NCI-H2081 (cell line): ENCODE measurements at places on chromosomes 1 and 21.
A peak's percentile ranks its signal among the peaks of the same experiment; 100 is the strongest.

GRCh38 chr1:29974316-29974724 lies 738.0 kb downstream of the PTPRU start:
- no peak for DNase-seq

DNA sequence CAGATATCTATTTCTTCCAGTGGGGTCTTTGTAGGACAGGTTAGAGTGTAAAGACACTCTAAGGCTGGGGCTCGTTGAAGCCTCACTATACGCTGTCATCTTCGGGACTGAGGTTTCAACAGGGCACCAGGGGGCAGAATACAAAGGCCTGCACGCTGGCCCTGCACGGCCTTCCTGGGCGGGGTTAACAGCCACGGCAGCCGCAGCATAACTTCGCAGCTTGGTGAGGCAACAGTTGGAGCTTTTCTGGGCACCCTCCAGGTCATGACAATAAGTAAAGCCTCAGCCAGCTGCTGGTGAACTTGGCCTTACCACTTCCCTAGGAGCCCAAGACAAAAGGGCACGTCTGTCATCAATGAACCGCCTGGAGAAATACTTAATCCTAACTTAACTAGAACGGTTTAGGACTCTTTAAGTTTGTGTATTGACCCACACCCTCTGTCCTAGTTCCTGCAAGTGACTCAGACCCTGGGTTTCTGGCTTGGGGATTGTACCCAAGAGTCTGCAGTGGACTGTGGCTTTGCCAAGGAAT lies 2.3 kb upstream of the RUNX1 start:
- DNase-seq: no peak

- DNase-seq: peak; percentile 66
Measured at GRCh38 chr1:199684686-199685273, 342.7 kb upstream of the NR5A2 start.

GRCh38 chr1:162973381-162973795 lies 95.8 kb upstream of the RGS4 start:
- DNase-seq: no peak

DNA sequence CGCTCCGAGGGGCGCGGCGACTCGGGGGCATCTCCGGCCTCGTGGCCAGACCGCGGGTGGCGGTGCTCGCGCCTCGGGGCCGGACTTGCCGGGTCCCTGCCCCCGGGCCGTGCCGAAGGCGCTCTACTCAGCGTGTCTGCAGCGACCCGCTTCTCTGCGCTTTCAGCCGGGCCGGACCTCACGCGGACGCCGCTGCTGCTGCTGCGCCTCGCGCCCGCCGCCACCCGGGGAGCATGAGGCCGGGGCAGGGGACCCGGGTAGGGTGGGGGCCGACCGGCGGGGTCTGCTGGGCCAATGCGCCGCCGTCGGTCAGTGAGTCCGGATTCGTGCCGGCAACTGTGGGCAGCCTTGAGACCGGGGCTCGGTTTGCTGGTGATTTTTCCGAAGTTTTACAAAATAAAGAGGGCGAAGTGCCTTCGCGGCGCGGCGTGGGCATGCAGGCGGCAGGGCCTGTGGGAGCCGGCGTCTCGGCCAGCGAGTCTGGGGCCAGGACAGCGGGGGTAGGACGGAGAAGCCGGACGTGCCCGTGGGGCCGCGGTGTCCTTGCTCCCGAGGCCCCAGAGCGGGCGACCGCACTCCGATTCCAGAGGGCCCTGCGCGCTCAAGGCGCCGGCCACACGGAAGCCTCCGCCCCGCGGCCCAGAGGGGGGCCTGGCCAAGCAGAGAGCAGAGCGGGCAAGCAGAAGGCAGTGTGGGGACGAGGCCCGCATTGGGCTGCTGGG lies 749 bp downstream of the FAM163A start:
- no peak for DNase-seq

DNA sequence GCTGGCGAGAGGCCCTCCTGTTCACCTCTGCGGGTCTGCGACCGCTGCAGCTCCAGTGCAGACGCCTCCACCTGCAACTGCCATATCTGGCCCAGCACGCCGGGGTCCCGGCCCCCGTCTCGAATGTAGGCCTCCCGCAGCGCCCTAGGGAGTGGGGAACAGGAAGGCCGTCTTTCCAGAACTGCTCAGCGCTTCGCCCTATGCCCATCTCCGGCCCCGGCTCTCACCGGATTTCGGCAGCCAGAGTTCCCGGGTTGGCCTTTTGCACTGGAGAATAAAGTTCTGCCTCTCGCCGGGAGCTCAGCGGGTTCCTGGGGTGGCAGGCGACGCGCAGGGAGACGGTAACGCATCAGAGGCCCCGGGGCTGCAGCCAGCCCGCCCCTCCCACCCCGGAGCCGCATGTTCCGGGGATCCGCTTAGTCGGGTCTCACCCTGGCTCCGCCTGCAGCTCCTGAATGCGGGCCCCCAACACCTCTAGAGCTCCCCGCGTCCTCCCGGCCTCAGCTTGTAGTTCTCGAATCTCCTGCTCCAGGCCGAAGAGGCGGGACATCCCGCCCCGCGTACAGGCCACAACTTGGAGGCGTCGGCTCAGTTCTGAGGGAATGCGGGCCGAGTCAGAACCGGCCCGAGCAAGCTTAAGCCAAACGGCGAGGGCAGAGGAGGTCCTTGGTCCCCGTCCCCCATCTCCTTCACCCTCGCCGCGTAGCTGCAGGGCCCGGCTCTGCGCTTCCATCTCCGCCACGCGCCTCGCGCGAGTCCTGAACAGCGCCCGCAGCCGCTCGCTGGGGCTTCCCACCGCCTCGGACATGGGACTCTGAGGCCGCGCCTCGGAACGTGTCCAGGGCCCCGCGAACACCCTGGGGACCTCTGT lies 1.1 kb downstream of the CCDC17 start:
- no peak for DNase-seq

- DNase-seq: no peak
Measured at GRCh38 chr1:39205781-39206464, 1.4 kb downstream of the MACF1 start.

GRCh38 chr1:32874860-32875752 lies 4.4 kb upstream of the FNDC5 start:
- no peak for DNase-seq

DNA sequence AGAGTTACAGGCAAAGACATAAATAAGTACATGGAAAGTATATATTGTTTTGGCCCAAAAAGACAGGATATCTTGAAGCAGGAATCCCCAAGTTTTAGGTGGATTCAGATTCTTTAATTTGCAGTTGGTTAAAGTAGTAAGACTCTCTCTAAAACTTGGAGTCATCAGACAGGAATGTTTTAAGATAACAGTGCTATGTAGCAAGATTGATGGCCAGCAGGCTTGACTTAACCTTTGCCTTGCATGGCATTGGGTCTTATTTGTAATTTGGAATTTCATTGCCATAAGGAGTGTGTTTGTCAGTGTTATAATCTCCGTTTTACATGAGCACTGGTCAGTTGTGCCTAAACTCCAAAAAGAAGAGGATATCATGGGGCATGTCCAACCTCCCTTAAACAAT lies 727.6 kb upstream of the CHRM3 start:
- no peak for DNase-seq

GRCh38 chr1:20141466-20141865 lies 2.3 kb downstream of the PLA2G2F start:
- no peak for DNase-seq

GRCh38 chr1:156497743-156498431 lies 2.7 kb downstream of the MEF2D start:
- no peak for DNase-seq

GRCh38 chr1:180135535-180135934 lies 19.1 kb upstream of the QSOX1 start:
- DNase-seq: no peak

DNA sequence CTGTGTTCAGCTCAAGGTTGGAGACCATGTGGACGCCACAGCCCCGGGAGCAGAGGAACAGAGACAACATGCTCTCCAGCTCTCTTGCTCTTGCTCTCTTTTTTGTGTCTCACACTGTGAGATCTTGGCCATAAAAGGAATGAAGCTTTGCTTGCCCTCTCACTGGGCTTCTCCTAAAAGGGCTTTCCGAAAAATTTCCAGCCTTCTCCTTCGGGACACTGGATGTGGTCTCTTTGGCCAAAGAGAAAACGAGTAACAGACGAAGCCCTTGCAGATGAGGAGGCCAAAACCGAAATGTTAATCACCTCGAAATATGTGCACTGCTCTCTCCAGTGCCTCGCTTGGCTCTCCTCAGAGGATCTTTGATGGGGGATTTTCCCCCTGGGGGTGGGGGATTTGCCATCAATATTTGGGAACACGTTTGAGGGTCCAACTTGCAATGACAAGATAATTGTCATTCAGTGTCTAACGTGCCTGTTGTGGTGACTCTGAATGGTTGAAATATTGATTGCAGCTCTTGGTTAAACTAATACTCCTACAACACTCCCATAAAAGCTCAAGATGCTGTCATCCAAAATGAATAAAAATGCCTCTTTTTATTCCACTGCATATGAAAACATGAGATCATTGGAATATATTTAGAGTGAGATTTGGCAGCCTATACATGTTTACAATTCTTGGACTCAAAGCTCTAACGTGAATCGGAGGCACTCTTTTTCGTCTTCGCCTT lies 68.6 kb upstream of the ANGPTL1 start:
- no peak for DNase-seq

DNA sequence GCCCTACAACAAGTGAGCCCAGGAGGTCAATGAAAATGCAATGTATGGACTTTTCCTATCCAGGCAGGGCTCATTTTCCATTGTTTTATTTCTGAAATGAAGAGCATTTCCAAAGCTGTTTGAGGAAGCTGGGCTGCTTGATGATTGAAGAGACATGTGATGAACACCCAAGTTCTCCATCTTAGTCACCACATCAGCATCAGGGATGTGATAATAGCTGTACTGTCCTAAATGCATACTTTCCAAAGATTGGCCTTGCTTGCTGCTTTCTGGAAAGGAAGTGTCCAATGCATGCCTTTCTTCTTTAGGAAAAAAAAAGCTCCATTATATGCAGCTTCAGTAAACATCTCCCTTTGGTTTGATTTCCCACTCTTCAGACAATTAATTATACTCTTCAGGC lies 425.9 kb upstream of the RUNX1 start:
- DNase-seq: no peak

DNA sequence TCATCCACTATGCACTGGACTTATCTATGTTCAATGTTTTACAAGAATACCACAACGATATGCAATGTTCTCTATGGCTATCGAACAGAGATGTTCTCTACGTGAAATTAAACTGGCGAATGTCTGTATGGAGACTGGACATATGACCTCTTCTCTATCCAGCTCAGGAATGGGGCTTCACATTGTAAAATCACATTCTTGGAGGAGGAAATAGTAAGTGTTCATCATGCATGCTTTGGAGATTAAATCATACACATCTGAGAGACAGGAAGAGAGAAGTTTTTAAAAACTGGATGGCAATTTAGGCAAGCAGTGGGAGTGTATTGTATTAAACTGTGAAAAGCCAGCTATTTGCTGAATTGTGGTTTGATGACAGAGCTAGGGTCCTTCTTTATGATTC lies 47.9 kb upstream of the RGL1 start:
- no peak for DNase-seq

DNA sequence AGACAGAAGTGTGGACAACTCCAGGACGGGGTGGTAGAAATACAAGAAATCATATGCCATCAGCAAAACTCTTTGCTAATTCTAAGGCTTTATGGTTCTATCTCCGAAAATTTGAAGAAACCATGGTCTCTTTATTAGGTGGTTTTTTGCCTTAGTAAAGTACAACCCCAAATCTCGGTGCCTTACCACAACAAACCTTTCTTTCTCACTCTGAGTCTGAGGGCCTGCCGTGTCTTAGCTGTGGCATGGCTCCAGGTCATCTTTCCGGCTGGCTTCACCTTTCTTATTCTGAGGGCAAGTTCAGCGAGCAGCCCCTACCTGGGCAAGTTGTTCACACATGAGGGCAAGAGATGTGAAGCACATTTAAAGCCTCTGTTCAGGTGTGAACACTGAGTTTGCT lies 280.6 kb downstream of the TTLL7 start:
- no peak for DNase-seq

GRCh38 chr21:42594616-42595282 lies 58.7 kb upstream of the PDE9A start:
- DNase-seq: no peak

GRCh38 chr1:201360901-201361651 lies 16.4 kb downstream of the TNNT2 start:
- no peak for DNase-seq

DNA sequence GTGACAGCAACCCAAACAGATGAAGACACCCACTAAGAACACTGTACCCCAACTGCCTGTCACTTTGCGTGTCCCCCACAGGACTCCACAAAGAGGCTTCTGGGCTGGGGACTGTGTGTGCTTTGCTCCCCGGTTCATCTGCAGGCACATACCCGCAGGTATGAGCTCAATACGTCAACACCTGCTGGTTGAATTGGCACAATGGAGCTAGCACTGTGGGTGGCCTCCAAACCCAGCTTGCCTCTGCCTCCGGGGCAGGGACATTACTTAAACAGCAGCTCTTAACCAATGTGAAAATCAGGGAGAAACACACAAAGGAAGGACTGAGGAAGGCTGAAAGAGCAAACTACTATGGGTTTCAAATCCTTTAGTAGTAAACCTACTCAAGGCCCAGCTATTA lies 140.2 kb upstream of the TIAM1 start:
- peak; percentile 40 for DNase-seq

GRCh38 chr1:198711837-198712236 lies 73.0 kb downstream of the PTPRC start:
- peak; percentile 3 for DNase-seq

- no peak for DNase-seq
Measured at GRCh38 chr1:114453361-114453784, 57.6 kb downstream of the TRIM33 start.

DNA sequence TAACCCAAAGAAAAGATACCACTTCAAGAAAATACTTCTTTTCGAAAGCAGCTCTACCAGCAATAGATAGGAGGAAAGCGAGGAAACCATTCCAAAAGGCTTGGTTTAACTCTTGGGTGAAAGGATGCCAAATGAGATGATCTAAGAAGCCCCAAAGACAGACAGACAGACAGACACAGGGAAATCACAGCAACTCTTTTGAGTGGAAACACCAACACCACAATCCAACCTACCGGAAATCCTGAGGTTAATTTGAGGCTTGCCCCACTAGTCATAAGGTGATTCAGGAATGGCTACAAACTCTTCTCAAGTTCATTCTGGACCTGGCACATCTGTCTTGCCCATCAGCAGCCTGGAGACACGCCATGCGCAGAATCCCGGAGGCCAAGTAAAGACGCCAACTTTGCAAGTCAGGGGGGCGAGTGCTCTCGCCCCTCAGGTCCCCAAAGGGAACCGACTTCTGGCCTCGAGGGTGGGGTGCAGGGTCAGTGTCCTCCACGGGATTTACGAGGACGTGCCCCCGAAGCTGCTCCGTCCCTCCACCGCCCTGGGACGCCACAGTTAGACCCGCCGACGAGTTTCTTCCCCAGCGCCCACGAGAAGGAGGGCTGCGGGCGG lies 778 bp downstream of the EVI5 start:
- peak; percentile 4 for DNase-seq

DNA sequence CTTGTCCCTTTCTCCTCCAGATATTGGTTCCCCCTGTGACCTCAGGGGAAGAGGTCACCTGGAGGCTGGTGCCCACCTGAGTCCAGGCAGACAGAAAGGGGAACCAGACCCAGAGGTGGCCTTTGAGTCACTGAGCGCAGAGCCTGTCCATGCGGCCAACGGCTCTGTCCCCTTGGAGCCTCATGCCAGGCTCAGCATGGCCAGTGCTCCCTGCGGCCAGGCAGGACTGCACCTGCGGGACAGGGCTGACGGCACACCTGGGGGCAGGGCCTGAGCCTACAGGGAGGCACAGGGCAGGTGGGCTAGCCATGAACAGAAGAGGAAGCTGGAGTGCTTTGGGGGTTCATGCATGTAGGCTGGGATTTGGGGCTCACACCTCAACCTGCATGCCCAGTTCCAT lies 2.7 kb downstream of the TNFRSF14 start:
- DNase-seq: no peak
